ENCODE measurements at places on chromosomes 16 and 17. TPM values are rescaled to one million over a fixed set of nuclear protein-coding genes. Genes with fewer than 3 reads are reported as not detected.

Gene MYH1
- not detected for total RNA-seq

Gene CLEC18A
- total RNA-seq, result 1.0 TPM

Gene KRT15
- 37.1 TPM for total RNA-seq

Gene DRG2
- 41.0 TPM for total RNA-seq

DNA sequence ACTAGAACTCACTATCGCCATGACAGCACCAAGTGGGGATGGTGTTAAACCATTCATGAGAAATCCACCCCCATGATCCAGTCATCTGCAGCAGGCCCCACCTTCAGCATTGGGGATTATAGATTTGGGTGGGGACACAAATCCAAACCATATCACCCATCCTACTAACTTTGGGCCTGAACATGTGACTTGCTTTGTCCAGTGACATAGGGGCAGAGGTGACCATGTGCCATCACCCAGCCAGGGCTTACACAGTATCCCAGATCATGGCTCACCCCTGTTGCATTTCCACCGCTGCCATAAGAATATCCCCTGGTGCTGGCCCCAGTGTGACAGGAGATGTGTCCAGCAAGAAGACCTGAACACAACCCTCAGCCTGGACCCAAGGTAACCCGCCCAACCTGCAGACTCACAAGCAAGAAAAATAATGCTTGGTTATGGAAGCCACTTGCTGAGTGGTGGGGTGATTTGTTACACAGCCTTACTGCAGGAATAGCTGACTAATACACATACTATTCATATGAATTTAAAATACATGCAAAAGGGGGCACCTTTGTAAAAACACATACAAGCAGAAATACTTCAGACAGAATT lies 130.9 kb downstream of the GSG1L start:
- no peak overlapping the region for H3K27ac ChIP-seq
- no peaks in the 10 kb centered on the region for H3K36me3 ChIP-seq
- DNase-seq, result no peak

- H3K4me1 ChIP-seq, result peaks cover 63% of the 10 kb centered on the region
- H3K36me3 ChIP-seq, result no peaks in the 10 kb centered on the region
- DNase-seq, result no peak
- H3K27me3 ChIP-seq, result no peaks in the 10 kb centered on the region
Measured at GRCh38 chr17:40107522-40108174, 7.3 kb upstream of the NR1D1 start.

Gene MT1A
- total RNA-seq, result not detected

GRCh38 chr17:41681776-41682175 lies 6.9 kb upstream of the EIF1 start:
- no peaks in the 10 kb centered on the region for H3K36me3 ChIP-seq
- H3K27me3 ChIP-seq, result no peaks in the 10 kb centered on the region
- no peak for DNase-seq

DNA sequence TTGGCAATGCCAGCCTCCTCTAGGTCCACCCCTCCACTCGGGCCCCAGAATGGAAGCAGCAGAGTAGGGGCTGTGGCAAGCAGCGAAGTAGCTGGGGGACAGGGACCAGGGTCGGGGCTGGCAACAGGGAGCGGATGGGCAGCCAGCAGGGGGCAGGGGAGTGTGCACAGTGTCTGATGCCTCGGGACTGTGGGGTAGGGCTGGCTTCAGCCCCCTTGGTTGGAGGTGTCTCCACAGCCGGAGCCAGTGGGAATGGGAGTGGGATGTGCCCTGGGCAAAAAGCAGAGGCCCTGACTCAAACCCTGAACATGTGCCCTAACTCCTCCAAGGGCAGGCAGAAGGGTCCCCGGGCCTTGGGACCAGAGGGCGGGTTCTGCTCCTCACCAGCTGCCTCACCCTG lies 18.5 kb upstream of the ARHGAP27 start:
- no peaks in the 10 kb centered on the region for H3K27me3 ChIP-seq
- no peaks in the 10 kb centered on the region for H3K36me3 ChIP-seq
- DNase-seq, result no peak

Gene RGS9
- total RNA-seq, result 8.6 TPM

- DNase-seq, result no peak
- H3K4me3 ChIP-seq, result no peak overlapping the region
- no peaks in the 10 kb centered on the region for H3K36me3 ChIP-seq
- no peaks in the 10 kb centered on the region for H3K27me3 ChIP-seq
Measured at GRCh38 chr17:61450641-61451537, 1.3 kb upstream of the TBX4 start.

Gene KRT40
- not detected for total RNA-seq

- no peaks in the 10 kb centered on the region for H3K27me3 ChIP-seq
- peaks cover 58% of the 10 kb centered on the region for H3K36me3 ChIP-seq
- H3K27ac ChIP-seq, result no peak overlapping the region
- no peak for DNase-seq
- H3K4me3 ChIP-seq, result no peak overlapping the region
- peaks cover 69% of the 10 kb centered on the region for H3K4me1 ChIP-seq
Measured at GRCh38 chr17:64499805-64500486, 3.1 kb upstream of the POLG2 start.

Gene JPH3
- 0.10 TPM for total RNA-seq

- no peaks in the 10 kb centered on the region for H3K36me3 ChIP-seq
- no peak for DNase-seq
- no peak overlapping the region for H3K4me3 ChIP-seq
- H3K27me3 ChIP-seq, result no peaks in the 10 kb centered on the region
- no peak overlapping the region for H3K27ac ChIP-seq
Measured at GRCh38 chr17:65984299-65984698, 207.6 kb downstream of the CEP112 start.

Gene GRB7
- total RNA-seq, result 51.9 TPM

DNA sequence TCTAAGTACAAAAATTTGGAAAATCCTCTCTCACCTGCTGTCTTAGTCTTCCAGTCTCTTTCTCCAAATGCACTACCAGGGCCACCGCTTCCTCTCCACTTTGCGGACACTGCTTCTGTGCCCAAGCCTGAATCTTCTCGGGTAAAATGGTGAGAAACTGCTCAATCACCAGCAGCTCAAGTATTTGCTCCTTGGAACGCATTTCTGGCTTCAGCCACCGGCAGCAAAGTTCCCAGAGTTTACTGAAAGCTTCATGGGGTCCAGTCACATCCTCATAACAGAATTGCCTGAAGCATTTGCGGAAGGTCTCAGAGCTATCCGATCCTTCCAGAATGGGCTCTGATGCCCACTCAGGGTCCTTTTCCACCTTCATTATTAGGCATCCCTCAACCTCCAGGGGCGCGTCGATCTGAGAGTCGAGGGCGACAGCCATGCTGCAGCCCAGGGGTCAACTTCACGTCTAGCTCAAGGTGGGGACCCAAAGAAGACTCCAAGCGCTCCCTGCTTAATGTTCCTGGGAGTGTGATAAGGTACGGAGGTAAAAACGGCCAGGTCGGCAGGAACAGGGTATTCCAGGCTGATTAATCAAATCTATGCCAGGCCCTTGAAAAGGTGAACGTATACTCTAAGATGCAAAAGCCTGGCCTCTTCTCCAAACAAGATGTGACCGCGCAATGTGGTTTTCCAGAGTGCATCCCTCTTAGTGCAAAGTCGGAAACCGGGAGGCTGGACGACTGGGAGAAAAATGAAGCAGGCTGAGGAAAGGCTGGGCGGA lies 763 bp downstream of the ZKSCAN2 start:
- peaks cover 19% of the 10 kb centered on the region for H3K36me3 ChIP-seq
- H3K4me3 ChIP-seq, result peak overlapping the region; percentile 98

- no peak overlapping the region for H3K4me3 ChIP-seq
- no peak overlapping the region for H3K27ac ChIP-seq
- no peaks in the 10 kb centered on the region for H3K4me1 ChIP-seq
Measured at GRCh38 chr16:14179116-14179515, 108.0 kb downstream of the MRTFB start.

DNA sequence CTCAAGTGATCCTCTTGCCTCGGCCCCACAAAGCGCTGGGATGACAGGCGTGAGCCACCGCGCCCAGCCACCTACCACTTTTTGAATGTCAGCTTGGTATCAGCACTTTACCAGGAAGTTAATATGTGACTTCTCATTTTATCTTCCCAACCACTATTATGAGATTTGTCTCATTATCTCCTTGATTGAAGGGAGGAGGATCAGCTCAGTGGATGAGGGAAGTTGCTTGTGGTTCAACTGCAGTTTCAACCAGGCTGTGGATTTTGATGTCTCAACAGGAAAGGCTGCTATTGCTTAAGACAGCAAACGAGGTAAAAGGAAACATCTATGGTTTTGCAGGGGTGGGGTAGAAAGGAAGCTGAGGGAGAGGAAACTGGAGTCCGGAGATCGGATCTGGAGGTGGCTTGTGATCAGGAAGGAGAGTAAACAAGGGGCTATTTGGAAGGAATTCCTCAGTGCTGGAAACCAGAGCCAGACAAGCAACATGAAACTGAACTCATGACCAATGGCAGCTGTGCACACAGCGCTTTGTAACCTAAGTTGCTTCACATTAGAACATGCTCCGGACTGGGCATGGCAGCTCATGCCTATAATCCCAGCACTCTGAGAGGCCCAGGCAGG lies 180.5 kb downstream of the VPS53 start:
- H3K27ac ChIP-seq, result no peak overlapping the region
- H3K36me3 ChIP-seq, result no peaks in the 10 kb centered on the region
- no peaks in the 10 kb centered on the region for H3K27me3 ChIP-seq
- no peaks in the 10 kb centered on the region for H3K4me1 ChIP-seq
- H3K4me3 ChIP-seq, result no peak overlapping the region

GRCh38 chr16:59236804-59237458 lies 502.8 kb upstream of the GOT2 start:
- H3K36me3 ChIP-seq, result no peaks in the 10 kb centered on the region
- no peaks in the 10 kb centered on the region for H3K4me1 ChIP-seq
- H3K27ac ChIP-seq, result no peak overlapping the region
- H3K4me3 ChIP-seq, result no peak overlapping the region
- DNase-seq, result no peak
- no peaks in the 10 kb centered on the region for H3K27me3 ChIP-seq

GRCh38 chr16:73032541-73033270 lies 15.2 kb downstream of the ZFHX3 start:
- H3K36me3 ChIP-seq, result no peaks in the 10 kb centered on the region
- peaks cover 38% of the 10 kb centered on the region for H3K4me1 ChIP-seq
- DNase-seq, result no peak
- no peak overlapping the region for H3K27ac ChIP-seq
- H3K27me3 ChIP-seq, result no peaks in the 10 kb centered on the region

- peak overlapping the region; percentile 95 for H3K4me3 ChIP-seq
- peak; percentile 82 for DNase-seq
- peaks cover 30% of the 10 kb centered on the region for H3K36me3 ChIP-seq
- peak overlapping the region; percentile 100 for H3K27ac ChIP-seq
- no peaks in the 10 kb centered on the region for H3K27me3 ChIP-seq
Measured at GRCh38 chr16:3022208-3022683, 1.5 kb downstream of the HCFC1R1 start.

GRCh38 chr17:75764711-75765421 lies at the start of gene GALK1:
Gene GALK1 (minus strand): TSS chr17:75765192. CDS start chr17:75765136, 56 bp downstream.
- DNase-seq, result no peak
- H3K27ac ChIP-seq, result peak within 1 kb of the TSS; percentile 78
- peaks cover 13% of the 10 kb centered on the region for H3K4me1 ChIP-seq
- H3K36me3 ChIP-seq, result no peaks in the 10 kb centered on the region

DNA sequence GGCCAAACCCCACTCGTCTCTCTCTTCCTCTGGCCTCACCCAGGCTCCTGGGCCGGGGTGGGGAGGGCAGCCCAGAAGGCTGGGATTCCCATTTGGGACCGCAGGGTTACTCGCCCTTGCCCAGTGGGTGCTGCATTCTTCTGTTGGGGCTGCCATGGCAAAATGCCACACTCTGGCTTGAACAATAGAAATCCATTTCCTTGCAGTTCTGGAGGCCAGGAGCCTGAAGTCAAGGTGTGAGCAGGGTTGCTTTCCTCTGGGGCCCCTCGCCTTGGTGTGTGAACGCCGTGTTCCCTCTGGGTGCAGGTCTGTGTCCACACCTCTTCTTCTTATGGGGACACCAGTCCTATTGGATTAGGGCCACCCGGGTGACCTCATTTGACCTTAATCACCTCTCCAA lies 105.8 kb upstream of the GSE1 start:
- H3K4me3 ChIP-seq, result no peak overlapping the region
- no peak for DNase-seq
- no peaks in the 10 kb centered on the region for H3K27me3 ChIP-seq
- no peak overlapping the region for H3K27ac ChIP-seq

DNA sequence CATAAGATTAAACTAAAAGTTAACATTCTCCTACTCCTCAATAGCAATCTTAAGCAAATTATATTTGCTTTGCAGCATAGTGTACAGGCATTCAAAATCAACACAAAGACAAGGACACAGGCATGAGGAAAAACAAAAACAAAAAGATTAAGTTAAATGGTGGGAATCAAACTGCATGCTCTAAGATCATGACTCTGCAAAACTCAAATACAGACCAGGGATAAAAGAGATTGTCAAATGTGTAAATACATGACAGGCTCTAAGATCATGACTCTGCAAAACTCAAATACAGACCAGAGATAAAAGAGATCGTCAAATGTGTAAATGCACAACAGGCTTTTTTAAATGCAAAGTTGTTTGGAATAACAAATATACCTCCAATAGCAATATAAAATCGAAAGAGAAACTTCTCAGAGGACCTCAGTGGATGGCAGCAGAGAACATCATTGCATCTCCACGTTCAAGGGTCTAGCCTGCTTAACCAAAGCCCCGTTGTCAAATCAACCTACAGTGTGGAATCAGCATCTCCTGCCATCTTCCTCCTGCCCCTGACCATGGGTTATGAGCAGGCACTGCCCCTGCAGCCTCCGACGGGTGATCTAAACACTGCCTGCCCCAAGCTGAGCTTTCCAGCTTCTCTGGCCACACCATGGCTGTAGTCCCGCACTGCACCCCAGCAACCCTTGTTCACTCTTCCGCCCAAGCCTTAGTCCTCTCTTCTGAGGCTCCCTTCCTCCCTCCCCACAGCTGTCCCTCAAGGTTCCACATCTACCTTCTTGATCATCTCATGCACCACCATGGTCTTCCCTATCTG lies 446.1 kb downstream of the SOX9 start:
- H3K4me1 ChIP-seq, result no peaks in the 10 kb centered on the region
- no peak overlapping the region for H3K4me3 ChIP-seq
- no peaks in the 10 kb centered on the region for H3K27me3 ChIP-seq
- H3K36me3 ChIP-seq, result no peaks in the 10 kb centered on the region
- H3K27ac ChIP-seq, result no peak overlapping the region

DNA sequence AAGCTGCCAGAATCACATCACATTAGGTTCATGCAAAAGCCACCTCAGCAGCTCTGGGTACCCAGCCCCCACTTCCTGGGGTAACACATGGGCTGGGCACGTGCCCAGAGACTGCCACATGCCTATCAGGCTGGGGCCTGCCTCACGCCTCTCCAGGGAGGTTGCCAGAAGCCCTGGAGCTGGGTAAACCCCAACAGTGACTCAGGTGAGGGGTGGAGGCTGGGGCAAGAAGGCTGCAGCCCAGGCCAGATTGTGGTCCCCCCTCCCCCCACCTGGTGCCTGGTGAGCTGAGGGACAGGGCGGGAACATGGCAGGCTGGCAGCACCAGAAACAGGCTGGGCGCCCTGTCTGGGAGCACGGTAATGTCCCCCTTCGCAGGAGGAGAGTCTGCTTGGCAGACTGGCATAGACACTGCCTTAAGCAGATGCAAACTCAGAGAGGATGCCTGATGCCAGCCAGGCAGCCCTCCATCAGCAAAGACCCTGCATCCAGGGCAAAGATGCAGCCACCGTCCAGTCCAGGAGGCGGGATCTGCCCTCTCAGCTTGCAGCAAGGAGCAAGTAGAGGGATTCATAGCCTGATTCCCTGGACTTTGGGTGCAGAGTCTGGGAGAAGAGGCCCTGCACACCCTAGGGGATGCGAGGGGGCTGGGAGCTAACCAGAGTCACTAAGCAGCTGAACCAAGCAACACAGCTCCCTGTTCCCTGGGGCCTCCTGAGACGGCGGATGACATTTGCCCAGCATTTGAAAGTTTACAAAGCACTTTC lies 28.8 kb downstream of the NGFR start:
- H3K27ac ChIP-seq, result no peak overlapping the region
- H3K36me3 ChIP-seq, result no peaks in the 10 kb centered on the region
- H3K4me3 ChIP-seq, result no peak overlapping the region
- no peak for DNase-seq
- H3K27me3 ChIP-seq, result no peaks in the 10 kb centered on the region
